Bronchial epithelial cell (primary cell): ENCODE measurements at places on chromosomes 6 and 20.
A peak's percentile ranks its signal among the peaks of the same experiment; 100 is the strongest.

- no peak for DNase-seq
These were observed 37.6 kb upstream of the BLCAP start for GRCh38 chr20:37565134-37565811.

DNA sequence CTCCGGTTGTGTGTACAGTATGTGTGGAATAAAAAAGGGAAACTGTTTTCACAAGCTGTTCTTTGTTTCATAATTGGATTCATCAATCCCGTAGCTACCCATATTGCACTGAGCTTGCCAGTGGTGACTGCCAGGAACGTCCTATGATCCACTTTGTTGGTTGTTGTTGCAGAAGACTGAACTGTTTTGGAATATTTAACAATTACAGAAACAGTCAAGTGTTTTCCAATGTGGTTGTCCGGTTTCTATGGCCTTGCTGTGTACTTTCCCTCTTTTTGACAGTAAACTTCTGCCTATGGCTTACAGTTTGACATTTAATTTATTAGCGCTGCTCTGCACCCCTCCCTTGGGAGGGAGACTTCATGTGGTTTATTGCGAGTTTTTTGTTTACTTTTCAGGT lies 141.2 kb downstream of the DTNBP1 start:
- DNase-seq, result no peak

DNA sequence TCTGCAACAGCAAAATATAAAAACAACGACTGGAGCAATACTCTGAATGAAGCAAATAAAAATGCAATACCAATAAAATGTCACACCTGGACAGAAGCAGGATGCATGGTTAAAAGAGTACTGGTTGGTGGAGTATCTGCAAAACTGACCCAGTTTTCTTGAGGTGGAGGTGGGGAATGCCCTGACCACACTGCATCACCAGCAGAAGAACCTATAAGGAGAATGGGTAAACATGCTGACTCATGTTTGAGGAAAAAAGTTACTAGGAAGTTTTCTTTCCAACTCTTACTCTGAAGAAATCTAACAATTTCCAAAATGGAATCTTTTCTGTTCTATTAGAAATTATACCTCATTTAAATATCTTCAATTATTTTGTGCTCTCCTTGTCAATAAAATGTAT lies 43.6 kb downstream of the REPS1 start:
- peak; percentile 76 for DNase-seq

DNA sequence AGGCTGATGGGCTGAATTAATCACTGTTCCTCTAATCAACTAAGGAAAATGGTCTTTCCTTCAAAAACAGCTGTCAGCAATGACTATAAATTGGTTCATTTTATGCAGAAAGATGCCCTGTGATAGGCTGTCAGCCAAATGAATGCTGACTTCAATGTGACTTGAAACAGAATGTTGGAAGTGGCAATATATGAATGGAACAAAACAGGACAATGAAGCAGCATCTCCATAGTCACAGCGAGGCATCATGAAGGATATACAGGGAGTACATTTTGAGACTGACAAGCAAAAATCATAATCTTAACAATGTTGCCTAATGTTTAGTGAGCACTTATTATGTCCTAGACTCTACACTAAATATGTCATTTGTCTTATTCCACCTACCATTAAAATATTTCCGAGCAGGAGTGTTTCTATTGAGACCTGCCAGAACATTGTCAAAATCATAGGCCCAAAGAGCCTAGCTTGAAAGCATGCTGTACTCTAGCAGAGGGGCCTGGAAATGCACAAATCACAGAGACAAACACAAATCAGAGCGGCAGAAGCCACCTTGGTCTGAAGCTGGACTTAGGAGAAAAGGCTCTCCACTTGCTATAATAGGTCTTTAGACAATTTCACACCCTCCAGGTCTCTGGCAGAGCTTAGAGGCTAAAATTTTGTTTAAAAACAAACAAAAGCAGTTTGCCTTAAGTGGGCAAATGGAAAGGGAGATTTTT lies 63.3 kb downstream of the FAM50B start:
- DNase-seq, result peak; percentile 25

DNA sequence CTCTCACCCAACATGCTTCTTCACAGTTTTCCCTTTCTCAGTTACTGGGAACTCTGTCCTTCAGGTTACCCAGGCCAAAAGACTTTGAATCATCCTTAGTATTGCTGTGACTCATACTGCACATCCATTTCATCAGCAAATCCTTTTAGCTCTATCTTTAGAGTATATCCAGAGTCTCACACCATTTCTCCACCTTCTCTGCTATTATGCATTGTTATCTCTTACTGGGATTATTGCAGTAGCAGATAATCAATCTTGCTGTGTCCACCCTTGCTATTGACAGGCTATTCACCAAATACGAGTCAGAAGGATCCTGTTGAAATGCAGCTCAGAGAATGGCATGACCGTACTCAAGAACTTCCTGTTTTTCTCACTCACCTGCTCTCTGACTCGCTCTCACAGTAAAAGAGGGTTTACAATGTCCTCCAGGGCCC lies 57.3 kb downstream of the BCKDHB start:
- peak; percentile 90 for DNase-seq

- DNase-seq, result no peak
These were observed 506 bp downstream of the ARFGAP1 start for GRCh38 chr20:63273059-63273579.

DNA sequence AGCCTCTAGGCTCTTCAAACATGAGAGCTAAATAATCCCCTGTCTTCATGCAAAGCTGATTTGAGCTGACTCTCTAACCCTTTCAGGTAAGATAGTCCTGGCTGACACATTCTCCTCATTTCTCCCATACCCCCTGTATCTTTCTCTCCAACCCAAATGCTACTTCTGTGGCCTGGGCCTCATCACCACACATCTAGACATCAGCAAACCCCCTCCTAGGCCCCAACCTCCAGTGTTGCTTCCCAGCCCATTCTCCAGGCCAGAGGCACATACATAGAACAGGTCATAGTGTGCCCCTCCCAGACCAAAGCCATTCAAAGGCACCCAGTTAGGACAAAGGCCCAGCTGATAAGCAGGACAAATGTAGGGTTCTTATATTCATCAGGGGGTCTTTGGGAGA lies 84.9 kb downstream of the ANKRD60 start:
- DNase-seq, result no peak

- DNase-seq, result no peak
These were observed 270.9 kb upstream of the SPTLC3 start for GRCh38 chr20:12737900-12738299.

DNA sequence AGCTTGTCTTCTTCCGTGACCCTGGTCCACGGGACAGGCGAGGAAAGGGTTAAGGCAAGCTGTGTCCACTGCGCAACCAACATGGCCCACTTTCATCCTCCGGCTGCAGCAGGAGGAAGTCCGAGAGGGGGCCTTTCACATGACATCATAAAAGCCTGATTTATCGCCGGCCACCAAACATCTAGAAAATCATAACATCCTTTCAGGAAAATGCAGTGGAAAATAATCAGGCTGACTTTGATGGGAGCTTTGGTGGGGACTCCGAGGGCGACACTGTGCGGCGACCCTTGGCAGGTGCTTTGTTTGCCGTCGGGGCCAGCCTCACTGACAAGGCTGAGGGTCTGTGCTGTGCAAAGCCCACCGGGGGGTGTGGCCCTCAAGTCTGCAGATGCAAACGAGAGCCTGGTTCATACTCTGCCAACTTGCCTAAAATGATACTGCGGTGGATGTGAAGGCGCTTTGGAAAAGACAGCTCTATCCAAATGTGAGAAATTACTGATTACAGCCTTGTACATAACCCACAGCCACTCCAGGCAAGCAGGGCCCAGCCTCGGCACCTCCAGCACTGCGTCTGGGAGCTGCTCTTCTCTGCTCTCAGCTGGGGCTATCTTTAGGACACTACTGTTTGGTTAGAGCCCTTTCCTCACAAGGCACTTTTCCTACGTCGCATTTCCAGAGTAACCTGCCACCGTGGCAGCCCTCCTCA lies 25.7 kb downstream of the FOXC1 start:
- no peak for DNase-seq

GRCh38 chr6:42138630-42139619 lies 3.5 kb downstream of the C6orf132 start:
- DNase-seq, result peak; percentile 27

DNA sequence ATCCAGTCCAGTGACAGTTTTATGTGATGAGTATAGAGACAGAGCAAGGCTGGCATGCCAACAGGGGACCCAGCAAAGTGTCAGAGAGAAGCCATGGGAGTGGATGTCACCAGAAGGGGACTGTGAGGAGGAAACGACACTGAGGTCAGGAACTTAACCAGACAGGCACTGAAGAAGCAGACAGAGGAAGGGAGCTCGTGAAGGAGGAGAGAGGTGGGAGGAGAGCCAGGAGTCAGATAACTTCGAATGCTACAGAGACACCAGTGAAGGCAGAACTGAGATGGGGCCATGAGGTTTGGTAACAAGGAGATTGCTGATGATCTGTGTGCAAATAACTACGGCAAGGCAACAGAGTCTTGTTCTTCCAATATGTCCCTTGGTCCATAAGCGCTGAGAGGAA lies 211.1 kb upstream of the FOXA2 start:
- DNase-seq, result no peak

- DNase-seq, result no peak
These were observed 114.7 kb upstream of the PHACTR1 start for GRCh38 chr6:12601881-12602280.

- no peak for DNase-seq
These were observed 61.6 kb downstream of the SRC start for GRCh38 chr20:37407573-37408002.

DNA sequence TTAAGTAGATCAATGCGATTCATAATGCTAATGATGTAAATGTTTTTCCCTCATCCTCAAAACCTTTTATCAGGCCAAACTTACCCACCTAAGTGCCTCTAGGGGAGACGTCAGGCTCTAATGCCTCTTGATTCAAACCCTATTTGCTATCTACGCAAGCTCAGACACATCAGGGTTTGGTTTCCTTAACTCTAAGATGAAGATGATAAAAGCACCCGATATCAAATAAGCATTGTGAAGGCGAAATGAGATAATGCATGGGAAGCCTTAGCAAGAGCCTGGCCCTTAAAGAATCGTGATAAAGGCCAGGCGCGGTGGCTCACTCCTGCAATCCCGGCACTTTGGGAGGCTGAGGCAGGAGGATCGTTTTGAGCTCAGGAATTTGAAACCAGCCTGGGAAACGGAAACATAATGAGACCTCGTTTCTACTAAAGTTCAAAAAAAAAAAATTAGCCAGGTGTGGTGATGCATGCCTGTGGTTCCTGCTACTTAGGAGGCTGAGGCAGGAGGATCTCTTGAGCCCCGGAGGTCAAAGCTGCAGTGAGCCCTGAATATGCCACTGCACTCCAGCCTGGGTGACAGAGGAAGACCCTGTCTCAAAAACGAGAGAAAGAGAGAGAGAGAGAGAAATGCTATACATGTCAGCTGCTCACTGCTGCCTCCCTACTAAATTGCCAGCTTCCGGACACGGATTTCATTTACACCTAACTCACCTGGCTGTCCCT lies 13.5 kb downstream of the CNKSR3 start:
- DNase-seq, result no peak

DNA sequence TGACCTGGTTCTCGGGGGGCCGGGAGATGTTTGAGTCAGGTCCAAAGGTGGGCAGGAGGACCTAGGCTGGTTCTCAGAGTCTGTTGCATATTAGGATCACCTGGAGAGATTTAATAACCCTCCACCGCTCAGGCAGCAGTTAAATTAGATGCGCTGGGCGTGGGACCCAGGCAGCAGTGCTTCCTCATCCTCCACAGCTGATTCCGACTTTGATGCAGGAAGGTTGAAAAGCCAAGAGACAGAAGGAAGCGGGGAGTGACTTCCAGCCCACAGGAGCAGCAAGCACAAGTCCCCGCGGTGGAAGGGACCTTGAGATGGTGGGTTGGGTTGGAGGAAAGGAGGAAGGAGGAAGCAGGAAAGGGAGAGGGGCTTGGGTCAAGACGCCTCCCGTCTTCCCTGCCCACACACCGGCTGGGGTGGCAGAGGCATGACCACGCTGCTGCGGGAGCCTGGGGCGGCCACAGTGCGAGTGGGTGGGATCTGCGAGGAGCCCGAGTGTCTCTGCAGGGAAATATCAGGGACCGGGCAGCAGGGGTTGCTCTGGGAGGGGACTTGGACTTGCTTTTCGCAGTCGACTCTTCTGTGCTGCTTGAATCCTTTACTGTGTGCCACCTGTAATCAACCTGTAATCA lies 146.0 kb downstream of the PHACTR3 start:
- DNase-seq, result no peak

DNA sequence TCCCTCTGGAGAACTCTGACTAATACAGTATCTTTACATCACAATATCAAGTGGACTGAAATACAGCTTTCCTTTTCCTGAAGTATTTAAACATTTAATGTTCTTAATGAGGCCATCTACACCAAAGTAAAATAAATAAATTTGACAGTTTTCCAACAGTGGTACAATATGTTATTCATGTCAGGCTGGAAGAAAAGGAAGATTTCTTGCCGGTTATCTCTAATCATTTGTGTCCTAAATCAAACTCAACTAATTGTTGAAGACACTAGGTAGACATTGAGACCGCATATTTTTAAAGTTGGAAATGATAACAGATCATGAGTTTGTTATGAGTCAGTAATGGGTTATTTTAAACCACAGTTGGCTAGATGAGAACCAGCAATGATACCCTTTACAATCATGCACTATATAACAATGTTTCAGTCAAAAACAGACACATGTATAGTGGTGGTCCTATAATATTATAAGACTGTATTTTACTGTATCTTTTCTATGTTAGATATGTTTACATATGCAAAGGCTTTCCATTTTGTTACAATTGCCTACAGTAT lies 241.6 kb downstream of the LMBRD1 start:
- no peak for DNase-seq

GRCh38 chr6:28252009-28252975 lies at the start of gene ZKSCAN4:
TSS of gene ZKSCAN4 (minus strand) at chr6:28252269. CDS start at chr6:28251980, 289 bp downstream.
- peak; percentile 78 for DNase-seq

- no peak for DNase-seq
These were observed at the start of gene EPB41L1 for GRCh38 chr20:36154700-36155628. TSS of gene EPB41L1 (plus strand) at chr20:36154740. CDS start at chr20:36173778, 19,038 bp downstream.

- peak; percentile 11 for DNase-seq
These were observed 1.6 kb downstream of the CPXM1 start for GRCh38 chr20:2798814-2799213.

- DNase-seq, result no peak
These were observed 126.4 kb upstream of the DUSP22 start for GRCh38 chr6:165906-166305.

DNA sequence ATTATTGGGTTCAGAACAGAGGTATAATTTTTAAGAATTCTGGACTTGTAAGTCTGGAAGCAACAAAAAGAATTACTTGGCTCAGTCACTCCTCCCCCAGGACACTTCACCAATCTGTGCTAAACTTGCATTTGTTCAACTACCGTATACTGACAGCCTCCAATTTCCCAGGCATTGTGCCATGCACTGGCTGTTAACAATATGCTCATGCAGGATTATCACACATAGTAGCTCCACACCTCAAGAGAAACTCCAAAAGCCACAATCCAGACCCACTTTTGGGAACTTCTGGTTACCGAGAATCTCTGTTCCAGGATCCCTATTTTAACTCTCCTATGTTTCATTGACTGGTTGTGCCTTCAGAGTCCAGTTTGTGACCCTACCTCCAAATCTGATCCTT lies 7.7 kb downstream of the ADGRF1 start:
- DNase-seq, result peak; percentile 41
